Endodermal cell (in vitro differentiated cells): ENCODE measurements at places on chromosomes 5 and 9. TPM values are rescaled to one million over a fixed set of nuclear protein-coding genes. Genes with fewer than 3 reads are reported as not detected.

DNA sequence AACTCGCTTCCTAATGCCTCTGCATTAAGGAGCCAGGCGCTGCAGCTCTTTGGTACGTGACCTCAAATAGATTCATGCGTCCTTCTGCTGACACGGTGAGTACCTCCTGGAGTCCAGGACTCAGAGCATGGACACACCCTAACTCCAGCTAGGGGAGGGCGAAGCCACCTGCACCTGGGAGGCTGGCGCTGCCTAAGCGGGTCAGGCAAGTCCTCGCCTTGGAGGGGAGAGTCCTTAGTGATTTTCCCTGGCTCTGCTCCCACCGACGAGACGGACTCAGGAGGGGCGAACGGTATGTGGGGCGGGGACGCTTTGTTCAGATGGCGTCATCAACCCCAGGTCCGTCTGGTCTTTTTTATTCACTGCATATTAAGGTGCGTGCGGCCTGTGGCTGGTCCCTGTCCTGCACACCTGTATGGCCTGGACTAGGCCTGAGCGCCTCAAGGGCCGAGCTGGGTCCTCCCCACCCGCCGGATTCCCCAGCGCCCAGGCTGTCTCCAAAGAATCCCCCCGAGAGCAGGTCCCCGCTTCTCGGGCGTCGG is 50.3 kb downstream of the NSUN2 start:
- no peak for DNase-seq

Gene CNOT8
- total RNA-seq = 44.6 and 45.8 TPM in 2 replicates

Gene CSNK1A1
- 195 and 198 TPM in 2 replicates for total RNA-seq

Gene SPINK4
- 0.70 and 1.3 TPM in 2 replicates for total RNA-seq
